CD8-positive, alpha-beta T cell (primary cell): ENCODE measurements at places on chromosomes 7 and 10.

GRCh38 chr10:36681751-36682632 is 443.4 kb upstream of the ANKRD30A start:
- no peak for DNase-seq

DNA sequence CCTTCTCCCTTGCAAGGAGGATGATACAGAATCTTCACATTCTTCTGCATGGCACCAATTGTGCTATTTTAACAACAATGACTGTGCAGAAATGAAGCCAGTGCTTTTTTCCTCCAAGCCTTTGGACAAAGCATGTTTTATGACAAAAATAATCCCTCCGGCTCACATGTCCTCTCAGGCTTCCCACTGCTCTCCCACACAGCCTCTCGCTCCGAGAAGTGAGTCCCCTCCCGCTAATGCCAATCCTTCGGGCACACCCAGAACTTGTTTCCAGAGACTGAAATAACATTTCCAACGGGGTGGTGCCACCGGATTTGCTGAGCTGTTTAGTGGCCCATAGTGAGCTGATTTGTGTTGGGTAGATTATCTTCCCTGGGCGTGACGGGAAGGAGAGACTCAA is 35.8 kb downstream of the RBM17 start:
- DNase-seq, result no peak

- no peak for DNase-seq
Observed at GRCh38 chr7:134375206-134375605, 58.5 kb upstream of the SLC35B4 start.

- no peak for DNase-seq
Observed at GRCh38 chr10:85611746-85612377, 754.7 kb downstream of the GRID1 start.

DNA sequence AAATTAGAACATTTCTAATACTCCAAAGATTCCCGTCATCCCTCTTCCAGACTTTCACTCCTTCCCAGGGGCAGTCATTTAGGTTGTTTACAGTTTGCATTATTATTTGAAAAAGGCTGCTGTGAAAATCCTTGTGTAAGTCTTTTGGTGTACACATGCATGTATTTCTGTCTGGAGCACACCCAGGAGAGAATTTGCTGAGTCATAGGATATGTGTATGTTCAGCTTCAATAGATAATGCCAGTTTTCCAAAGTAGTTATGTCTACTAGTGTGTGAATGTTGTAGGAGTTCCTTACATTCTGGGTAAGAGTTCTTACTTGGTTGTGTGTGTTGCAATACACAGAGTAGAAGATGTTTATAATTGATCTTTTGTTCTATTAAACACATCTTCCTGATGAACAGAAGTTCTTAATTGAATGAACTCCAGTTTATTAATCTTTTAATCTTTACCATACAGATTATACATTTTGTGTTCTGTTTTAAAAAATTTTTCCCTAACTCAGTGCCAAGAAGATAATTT is 25.3 kb downstream of the CROT start:
- DNase-seq, result no peak

- DNase-seq, result no peak
Observed at GRCh38 chr10:11462071-11462470, 149.4 kb downstream of the USP6NL start.

DNA sequence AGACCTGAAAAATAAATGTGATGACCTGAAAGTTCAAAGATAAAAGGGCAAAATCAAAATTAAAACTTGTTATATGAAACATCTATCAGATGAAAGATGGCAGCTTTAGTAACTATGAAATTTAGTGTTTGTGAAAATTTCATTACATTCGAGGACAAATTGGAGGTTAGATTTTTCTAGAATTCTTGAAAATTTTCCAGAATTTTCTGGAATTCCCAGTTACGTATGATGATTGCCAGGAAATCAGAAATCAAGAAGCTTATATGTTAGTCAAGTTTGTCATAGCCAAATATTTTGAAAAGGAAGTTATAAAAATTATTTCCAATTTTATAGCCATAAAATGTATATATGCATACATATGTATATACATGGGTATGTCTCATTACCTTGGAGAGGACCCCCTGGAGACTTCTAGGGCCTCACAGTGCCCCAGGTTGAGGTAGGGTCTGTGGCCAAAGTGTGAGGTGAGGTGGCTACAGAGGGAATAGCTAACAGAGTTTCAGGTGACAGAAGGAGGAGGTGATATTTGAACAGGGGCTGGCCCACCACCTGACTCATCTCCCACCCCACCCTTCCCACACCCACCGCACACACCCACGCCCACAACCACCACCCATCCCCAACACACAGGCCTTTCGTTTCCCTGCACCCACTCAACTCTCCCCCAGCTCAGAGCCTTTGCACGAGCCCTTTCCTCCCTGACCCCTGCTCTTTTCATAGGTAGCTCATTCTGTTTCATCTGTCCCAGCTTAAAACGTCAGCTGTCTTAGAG is 21.5 kb downstream of the C10orf105 start:
- DNase-seq, result peak; percentile 63

- no peak for DNase-seq
Observed at GRCh38 chr10:80497187-80498077, 40.3 kb upstream of the SH2D4B start.

DNA sequence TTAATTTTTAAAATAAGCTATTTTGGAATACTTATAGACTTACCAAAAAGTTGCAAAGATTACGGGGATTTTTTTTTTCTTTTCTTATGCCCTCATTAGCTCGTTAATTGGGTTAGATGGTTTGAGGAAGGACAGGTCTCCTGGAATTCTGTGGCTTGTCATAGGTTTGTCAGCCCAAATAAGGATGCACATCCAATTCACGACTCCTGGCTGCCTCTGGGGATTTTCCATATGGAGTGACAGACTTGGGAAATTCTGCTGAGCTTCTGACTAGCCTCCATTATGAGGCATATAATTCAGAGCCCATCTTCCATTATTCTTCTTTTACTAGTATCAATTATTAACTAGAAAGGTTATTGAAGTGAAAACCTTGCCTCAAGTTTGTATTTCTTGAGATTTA is 102.1 kb downstream of the AUTS2 start:
- DNase-seq, result no peak

- DNase-seq, result no peak
Observed at GRCh38 chr7:44607141-44608068, 978 bp downstream of the OGDH start.

DNA sequence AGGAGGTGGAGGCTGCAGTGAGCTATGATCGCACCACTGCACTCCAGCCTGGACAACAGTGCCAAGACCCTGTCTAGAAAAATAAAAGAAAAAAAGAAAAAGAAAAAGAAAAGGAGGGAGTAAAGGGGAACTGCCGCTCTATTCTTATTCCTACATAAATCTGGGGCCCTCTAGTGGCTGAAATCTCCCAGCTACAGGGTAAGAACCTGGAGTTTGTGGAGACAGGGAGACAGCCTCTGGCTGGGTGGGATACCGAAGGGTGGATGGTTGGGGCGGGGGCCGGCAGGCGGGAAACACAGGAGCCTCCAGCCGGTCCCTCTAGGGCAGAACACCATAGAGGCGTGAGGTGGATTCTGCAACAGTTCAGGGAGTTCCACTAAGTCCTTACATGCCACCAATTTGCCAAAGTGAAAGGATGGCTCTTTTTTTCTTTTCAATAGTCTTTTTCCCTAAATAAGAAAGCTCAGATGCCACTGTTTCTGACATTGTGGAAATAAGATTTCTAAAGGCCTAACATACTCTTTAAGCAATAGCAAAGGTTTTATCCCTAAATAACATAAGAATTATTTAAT is 117.3 kb downstream of the SVIL start:
- DNase-seq, result no peak

GRCh38 chr7:146960773-146961391 is 844.3 kb downstream of the CNTNAP2 start:
- no peak for DNase-seq
